ENCODE measurements at places on chromosomes 5 and 9.

DNA sequence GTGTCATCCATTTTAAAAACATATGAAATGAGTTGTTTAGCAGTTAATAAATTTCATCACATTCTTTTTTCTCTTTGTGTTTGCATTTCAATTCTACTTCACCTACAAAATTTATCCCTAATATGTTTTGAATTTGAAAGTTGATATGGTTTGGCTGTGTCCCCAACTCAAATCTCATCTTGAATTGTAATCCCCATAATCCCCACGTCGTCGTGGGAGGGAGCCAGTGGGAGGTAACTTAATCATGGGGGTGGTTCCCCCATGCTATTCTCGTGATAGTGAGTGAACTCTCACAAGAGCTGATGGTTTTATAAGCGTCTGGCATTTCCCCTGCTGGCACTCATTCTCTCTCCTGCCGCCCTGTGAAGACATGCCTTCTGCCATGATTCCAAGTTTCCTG, 200.1 kb downstream of the EPB41L4A start:
- DNase-seq = no peak

GRCh38 chr5:105751908-105752307, 1918.8 kb downstream of the EFNA5 start:
- no peak for DNase-seq

GRCh38 chr9:116592970-116593369, 94.1 kb upstream of the TRIM32 start:
- no peak for DNase-seq

DNA sequence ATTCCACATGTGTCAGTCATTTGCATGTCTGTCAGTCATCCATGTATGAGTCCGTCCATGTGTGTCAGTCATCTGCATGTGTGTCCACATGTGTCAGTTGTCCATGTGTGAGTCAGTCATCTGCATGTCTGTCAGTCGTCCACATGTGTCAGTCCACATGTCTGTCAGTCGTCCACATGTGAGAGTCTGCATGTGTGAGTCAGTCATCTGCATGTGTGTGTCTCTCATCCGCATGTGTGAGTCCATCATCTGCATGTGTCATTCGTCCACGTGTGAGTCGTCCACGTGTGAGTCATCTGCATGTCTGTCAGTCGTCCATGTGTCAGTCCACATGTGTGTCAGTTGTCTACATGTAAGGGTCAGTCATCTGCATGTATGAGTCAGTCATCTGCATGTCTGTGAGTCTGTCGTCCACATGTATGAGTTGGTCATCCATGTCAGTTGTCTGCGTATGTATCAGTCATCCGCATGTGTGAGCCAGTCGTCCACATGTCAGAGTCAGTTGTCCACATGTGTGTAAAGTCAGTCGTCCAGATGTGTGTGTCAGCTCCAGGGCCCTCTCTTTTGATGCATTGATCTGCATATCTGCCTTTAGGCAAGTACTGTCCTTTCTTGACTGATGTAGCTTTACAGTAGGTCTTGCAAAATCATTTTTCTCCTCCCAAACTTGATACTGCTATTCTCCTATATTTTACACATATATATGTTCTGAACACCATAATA, 72.5 kb upstream of the CACNA1B start:
- no peak for DNase-seq

- no peak for DNase-seq
Measured at GRCh38 chr5:109291090-109291489, 118.7 kb downstream of the PJA2 start.

DNA sequence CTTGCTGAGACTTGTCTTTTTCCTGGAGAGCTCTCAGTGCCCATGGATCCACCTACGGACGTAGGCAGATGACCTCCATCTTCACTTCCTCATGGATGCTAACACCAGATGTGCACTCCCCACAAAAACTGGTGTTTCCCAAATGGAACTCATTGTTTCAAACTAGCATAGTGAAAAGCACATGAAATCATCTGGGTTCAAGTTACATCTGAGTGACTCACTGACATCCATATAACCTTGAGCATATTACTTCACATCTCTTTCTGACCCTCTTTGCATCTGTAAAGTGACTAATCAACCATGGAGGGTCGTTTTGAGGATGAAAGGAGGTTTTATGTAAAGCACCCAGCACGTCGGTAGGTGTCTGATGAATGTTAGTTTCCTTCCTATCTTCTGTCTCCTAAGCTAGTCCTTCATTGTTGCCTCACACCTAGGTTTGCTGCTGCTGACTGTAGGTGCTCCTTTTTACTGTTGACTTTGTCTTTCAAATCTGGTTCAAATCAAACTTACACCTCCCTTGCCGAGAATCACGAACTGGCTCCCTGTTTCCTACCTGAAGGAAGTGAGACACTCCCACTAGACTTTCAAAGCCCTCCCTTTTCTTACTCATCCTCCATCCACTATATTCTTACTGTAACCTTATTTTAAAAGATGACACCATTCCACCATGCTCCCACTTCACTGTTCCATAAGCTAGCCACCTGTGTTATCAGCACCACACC, 10.3 kb downstream of the OCLN start:
- no peak for DNase-seq

- DNase-seq = no peak
Measured at GRCh38 chr9:35711501-35712428, 20.2 kb downstream of the TLN1 start.

- DNase-seq = no peak
Measured at GRCh38 chr9:91362051-91362611, 413 bp upstream of the AUH start.

DNA sequence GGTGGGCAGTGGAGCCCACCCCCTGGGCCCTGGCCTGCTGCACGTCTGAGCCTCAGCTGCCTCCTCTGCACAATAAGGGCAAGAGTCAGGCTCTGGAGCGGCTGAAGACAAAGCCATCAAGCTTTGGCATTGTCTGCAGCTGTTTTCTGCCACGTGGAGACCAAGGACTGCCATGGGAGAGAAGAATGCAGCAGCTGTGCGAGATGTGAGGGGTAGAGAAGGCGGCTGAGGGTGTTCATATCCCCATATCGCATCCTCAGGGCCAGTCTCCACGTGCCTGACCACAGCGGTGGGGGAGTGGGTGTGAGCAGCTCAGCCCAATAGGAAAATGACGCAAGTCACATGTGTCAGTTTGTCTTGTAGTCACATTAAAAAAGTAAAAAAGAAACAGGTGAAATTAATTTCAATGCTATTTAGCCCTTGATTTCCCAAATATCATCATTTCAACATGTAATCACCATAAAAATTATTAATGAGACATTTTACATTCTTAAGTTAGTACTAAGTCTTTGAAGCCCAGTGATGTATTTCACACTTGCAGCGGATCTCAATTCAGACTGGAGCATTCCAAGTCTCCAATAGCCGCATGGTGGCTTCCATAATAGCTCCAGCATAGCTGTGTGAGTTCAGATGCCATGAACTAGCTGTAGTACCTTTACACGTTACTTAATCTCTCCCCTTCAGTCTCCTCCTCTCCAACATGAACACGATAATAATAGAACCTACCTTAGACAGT, 6.6 kb downstream of the C1QTNF2 start:
- DNase-seq = no peak

GRCh38 chr5:131268758-131269370, 5.0 kb downstream of the CDC42SE2 start:
- no peak for DNase-seq

- DNase-seq = peak; percentile 35
Measured at GRCh38 chr9:136617746-136618579, 44.8 kb upstream of the EGFL7 start.

- no peak for DNase-seq
Measured at GRCh38 chr9:128099932-128100491, 27.5 kb downstream of the PTGES2 start.

DNA sequence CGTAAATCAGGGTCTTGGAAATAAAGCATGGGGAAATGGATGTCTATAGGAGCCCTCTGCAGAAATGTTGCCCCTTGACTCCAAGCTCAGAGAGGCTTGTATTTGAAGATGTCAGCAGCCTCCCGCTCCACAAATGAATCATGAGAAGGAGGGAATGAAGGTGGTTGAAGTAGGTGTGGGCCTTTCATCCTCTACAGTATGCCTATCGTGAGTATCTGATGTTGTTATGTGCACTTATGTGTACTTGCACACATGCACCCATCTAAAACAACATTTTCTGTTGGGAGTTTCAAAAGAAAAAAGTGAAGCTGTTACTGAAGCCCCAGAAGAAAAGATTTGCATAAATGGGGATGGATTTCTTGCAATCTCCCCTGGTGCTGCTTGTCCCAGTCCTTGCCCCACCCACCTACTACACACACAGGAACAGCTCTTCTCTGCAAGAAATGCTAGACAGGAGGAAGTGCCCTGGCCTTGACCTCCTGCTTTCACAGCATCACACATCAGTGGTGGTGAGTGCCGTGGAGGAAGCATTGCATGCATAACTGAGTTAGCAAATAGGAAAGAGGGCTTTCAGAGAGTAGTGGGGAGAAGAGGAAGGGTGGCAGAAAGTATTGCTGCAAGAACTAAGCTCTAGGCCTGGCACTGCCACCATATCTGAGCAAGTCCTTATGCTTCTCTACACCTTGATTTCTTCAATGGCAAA, 156.1 kb downstream of the SNX18 start:
- DNase-seq = no peak

DNA sequence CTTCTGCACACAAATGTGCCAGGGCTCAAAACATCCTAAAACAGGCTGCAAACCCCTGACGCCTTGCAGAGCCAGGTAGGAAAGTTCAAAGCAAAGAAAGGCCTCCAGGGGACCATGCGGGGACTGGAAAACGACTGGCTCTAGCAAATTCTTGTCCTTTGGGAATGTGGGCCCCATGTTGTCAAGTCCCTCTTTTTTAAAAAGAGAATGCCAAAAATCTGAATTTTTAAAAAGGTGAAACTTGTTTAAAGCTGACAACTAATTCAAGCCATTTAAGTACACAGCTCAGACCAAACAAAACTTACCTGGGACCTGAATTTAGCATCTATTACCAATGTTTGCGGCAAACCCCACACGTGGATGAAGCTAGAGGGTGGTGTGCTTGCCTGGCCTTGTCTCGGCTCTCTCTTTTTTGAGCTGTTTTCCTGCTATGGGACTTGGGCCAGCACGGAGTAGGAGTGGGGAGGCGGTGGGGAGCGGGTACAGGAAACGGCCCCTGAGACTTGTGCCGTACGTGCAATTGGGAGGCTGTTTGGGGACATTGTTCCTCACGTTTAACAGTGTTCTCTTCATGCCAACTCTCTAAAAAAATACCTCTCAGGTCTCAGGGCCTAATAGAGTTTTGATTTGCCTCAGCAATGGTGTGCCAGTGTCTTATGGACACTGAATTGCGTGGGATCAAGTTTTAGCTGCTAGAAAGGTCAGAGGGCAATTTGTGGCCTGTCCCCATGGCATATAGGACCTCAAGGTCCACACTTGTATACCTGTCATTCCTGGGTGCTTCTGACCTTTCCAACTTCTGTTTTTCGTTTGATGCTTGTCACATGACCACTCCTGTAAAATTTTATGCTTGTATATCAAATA, 15.1 kb upstream of the PHF19 start:
- DNase-seq = no peak

GRCh38 chr5:68884883-68885282, 208.9 kb upstream of the SLC30A5 start:
- no peak for DNase-seq

GRCh38 chr5:6733411-6734242, 20.4 kb downstream of the TENT4A start:
- DNase-seq = no peak

GRCh38 chr5:34758514-34758913, 80.5 kb upstream of the TTC23L start:
- no peak for DNase-seq

- DNase-seq = no peak
Measured at GRCh38 chr9:127961613-127962155, 19.1 kb downstream of the EEIG1 start.

GRCh38 chr9:34988218-34989002, 1.1 kb upstream of the DNAJB5 start:
- DNase-seq = no peak

DNA sequence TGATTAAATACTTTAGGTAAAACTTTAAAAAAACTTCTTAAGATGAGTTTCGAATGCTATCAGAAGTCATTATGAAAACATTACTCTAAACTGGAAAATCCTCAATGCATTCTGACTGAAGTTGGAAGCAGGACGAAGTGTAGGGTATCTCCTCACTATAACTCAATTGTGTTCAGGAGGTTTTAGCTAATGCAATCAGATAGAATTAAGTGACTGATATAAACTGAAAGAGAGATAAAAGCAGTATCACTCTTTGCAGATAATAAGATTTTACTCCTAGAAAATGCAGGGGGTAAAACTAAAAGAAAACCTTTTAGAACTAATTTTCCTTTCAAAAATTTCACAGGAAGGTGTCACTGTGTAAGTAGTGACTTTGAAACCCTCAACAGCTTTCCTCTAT, 22.1 kb downstream of the TAS2R1 start:
- DNase-seq = no peak

DNA sequence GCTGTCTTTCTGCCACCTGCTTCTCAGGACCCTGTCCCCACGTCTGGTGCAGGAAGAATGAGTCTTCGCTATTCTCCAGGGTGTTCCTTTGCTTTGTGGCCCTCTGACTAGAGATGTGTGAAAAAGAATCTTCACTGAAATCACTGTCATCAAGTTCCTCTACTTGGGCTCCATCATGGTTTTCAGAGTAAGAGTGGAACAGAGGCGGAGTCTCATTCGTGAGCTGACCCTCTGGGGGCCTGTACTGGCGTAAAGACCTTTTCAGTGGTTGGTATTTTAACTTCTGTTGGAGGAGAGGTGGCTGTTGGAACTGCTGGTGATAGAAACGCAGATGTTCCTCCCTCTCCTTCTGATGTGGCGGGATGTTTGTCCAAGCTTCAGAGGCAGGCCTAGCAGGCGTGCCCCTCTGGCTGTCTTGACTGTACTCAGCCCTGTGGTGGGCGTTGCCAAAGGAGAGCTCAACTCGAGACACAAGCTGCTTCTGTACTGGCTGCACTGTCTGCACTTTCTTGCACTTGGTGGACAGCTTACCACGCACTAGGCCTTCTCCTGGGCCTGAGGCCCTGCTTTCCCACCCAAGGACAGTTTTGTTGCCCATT, 72.0 kb downstream of the KIF24 start:
- DNase-seq = no peak

DNA sequence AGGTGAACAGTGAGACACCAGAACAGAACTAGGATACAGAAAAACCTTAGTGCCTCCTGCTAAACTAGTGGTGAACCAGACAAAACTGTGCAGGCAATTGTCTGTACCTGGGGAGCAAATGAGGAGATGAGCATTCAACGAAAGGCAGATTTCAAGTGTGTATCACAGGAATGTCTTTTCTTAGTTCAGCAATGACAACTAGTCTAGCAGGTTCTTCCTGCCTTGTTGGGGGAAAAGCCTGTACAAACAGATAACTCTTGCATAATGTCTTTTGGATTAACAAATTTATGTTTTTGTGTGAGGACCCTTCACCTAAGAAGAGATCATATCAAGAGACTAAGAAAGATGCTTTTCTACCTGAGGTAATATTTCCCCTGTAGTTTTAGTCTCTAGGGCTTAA, 21.8 kb upstream of the DENND4C start:
- no peak for DNase-seq

GRCh38 chr5:6788439-6788838, 75.2 kb downstream of the TENT4A start:
- no peak for DNase-seq

GRCh38 chr9:114075602-114076001, 2.5 kb downstream of the AMBP start:
- no peak for DNase-seq
